H7 (cell line): ENCODE measurements at places on chromosomes 3 and 15. TPM values are rescaled to one million over a fixed set of nuclear protein-coding genes. Genes with fewer than 3 reads are reported as not detected.

DNA sequence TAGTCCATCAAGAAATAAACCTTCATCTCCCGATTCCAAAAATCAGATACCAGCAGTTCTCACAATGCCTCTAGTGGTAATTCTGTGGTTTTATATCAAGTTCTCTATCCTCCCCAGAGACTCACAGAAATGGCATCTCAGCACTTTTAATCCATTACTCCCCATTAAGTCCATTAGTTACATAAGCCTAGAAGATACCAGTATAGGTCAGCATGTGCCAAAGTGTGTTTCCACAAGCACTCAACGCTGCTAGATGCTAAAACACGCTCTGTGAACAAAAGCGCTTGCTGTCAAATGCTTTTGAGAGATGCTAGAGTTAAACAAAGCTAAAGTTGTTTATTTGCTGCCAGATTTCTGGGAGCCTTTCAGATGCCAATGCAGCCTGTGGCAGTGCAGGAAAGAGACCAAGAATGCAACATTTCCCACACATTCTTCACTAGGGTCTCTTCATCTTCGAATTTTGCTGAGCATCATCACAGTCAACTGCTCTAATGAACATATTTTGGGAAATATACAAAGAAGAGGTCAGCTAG is 918.8 kb upstream of the CFAP20DC start:
- peak; percentile 12 for DNase-seq

Gene CISH
- 0.96 and 1.6 TPM in 2 replicates for total RNA-seq

- DNase-seq: peak; percentile 72
These were observed 36.6 kb upstream of the EPHB3 start for GRCh38 chr3:184524981-184525336.

GRCh38 chr3:150238048-150238802 is 169.9 kb upstream of the TSC22D2 start:
- DNase-seq: no peak

- no peak for DNase-seq
These were observed 214.9 kb upstream of the WNT5A start for GRCh38 chr3:55701997-55702396.

Gene GOLGA8J
- 0.24 TPM in 1 of 2 replicates, not detected in the other for total RNA-seq

GRCh38 chr15:60454824-60455223 is 24.1 kb downstream of the ICE2 start:
- DNase-seq: no peak

- DNase-seq: no peak
These were observed 75.9 kb downstream of the DGKG start for GRCh38 chr3:186286114-186286513.

GRCh38 chr15:94162939-94163338 is 68.4 kb upstream of the MCTP2 start:
- DNase-seq: no peak

Gene RASGRP1
- 2.8 and 2.9 TPM in 2 replicates for total RNA-seq

- no peak for DNase-seq
These were observed 157.2 kb downstream of the PTPRG start for GRCh38 chr3:61718565-61718964.

- no peak for DNase-seq
These were observed 119.3 kb downstream of the GLDN start for GRCh38 chr15:51460796-51461195.

- DNase-seq: peak; percentile 80
These were observed 383.0 kb downstream of the TBL1XR1 start for GRCh38 chr3:176814285-176814684.

DNA sequence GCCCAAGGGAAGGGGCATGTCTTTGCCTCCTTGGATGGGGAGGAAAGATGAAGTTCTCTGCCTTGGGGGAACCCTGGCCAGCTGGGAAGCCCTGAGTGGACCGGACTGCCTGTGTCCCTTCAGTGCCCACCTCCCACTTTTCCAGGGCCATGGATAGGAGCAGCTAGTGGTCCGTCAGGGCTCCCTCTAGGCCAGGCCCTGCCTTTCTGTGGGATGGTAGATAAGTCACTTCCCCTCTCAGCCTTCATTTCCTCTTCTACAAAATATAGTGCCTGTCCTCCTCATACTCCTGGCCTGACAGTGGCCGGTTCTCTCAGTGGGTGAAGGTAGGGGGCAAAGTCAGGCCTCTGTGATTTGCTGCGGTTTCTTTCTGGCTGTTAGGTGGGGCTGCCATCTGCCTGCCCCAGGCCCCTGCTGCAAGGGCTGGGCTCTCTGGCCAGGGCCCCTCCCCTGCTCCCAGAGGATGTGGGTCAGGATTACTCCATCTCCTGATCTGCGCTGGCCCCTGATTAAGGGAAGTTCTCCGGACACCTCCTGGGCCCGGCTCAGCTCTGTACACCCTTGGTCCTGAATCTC is 1.4 kb downstream of the PLEKHO2 start:
- peak; percentile 68 for DNase-seq

DNA sequence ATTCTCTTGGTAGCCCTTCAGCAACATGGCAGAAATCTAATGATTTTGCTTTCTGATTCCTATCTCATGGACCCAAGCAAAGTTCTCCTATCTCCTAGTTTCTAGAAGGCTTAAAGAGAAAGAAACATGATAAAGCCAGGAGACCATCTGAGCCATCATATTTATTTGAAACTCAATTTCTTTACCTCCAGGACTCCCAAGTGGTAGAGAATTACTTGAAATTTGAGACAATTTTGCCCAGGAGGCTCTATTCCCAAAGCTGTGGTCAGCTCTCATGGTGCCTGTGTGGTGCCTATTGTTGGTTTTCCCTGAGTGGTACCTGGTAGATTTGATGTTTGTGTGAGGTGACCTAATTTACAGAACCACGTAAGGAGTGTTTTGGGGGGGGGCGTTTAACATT is 38.8 kb downstream of the CHP1 start:
- DNase-seq: no peak

DNA sequence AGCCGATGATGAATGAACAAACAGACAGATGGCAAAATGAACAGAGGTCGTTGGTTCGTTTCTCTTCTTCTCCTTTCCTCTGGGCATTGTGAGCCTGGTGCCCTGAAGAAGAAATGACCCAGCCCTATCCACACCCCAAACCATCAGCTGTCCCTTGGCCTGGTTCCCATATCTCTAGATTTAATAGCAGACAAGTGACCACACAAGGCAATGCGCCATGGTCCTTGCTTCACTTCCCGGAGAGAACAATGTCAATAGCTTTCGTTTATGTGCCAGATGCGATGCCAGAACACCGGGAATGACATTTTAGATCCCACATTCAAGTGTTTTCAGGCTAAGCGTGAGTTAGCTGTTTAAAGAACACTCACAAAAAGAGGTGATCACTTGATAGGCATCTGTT is 17.7 kb downstream of the POC1A start:
- no peak for DNase-seq

Gene PPM1L
- 3.2 and 5.7 TPM in 2 replicates for total RNA-seq

GRCh38 chr3:43031485-43031884 is 52.4 kb downstream of the GASK1A start:
- DNase-seq: no peak

DNA sequence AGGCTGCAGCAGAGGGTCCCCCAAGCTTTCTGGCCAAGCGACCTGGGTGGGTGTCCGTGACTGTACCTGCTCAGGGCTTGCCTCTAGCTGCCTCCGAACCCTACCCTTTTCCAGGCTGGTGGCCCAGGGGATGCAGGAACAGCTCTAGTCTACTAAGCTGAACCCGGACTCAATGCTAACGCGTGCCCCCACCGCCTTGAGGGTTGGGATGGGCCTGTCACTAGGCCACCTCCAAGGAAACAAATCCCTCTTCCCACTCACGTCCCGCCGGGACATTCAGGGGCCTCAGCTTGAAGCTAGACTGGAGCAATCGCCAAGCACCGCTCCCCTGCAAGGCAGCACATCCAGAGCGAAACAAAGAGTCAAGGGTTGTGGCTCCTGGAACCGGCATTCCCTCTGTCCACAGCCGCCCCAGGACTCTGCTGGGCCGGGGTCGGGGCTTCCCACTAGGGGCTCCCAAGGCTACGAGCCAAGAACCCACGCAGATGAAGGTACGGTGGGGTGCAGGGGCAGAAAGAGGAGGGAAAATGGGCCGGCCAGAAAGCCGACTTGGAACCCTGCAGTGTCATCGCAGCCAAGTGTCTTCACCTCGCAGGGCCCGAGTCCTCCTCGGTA is 2.9 kb downstream of the FBXL22 start:
- DNase-seq: peak; percentile 74

- no peak for DNase-seq
These were observed 23.0 kb upstream of the CLDN1 start for GRCh38 chr3:190345027-190345821.

DNA sequence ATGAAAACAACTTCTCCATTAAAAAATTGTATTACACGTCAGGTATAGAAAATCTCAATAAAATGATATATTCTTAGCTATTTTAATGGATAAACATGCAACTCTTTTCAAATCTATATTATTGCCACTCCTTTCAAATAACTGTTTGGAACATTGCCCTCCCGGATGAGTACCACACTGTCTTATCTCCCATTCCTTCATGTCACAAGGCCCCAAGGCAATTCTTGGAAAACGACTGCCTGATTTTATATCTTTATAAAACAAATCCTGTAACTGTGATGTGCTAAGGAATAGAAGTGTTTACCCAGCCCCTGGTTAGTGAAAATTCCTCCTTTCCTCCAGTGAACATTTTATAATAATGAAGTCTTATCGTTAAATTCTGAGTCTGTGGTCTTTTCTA is 6.2 kb upstream of the ZNF619 start:
- DNase-seq: no peak

Gene ZBTB20
- total RNA-seq: 0.62 and 0.96 TPM in 2 replicates
